Heart right ventricle (tissue), 16 donors: ENCODE measurements at places on chromosomes 7 and 10. TPM values are rescaled to one million over a fixed set of nuclear protein-coding genes. Genes with fewer than 3 reads are reported as not detected.
A peak's percentile ranks its signal among the peaks of the same experiment; 100 is the strongest.

Gene IDI2
- not detected for total RNA-seq

DNA sequence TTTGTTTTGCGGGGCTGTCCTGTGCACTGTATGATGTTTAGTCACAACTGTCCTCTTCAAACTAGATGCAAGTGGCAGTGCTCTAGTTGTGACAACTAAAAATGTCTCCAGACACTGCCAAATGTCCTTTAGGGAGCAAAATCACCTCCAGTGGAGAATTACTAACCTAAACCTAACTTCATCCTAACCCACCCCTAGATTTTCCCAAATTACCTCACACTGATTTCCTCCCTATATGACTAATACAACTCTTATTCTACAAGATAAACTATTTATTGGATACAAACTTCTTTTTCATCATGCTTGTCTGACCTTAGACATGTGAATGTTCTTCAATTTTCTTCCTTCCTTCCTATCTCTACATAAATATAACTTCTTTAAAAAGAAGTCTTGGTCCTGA lies 26.4 kb downstream of the PNPLA8 start:
- DNase-seq = no peak

GRCh38 chr10:130746311-130746710 lies 565.2 kb downstream of the TCERG1L start:
- DNase-seq = no peak

Gene NRP1
- total RNA-seq = 205 TPM

- no peak for DNase-seq
Observed at GRCh38 chr7:17120756-17121155, 177.7 kb upstream of the AHR start.

DNA sequence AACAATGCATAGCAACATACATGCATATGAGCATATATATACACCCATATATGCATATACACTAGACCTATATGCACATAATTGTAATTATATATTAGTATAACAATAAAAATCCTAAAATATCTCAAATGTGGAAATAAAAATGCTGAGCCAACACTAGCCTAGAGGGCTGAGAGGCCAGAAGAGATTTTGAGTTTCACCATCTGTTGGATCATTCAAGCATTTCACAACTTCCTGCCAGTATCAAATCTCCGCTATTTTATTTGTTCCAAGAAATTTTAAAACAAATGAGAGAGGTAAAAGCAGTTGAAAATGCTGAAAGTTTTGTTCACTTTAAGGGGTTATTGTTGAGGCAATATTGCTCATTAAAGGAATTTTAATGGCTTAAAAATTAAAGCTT lies 187.0 kb downstream of the PCDH15 start:
- no peak for DNase-seq

DNA sequence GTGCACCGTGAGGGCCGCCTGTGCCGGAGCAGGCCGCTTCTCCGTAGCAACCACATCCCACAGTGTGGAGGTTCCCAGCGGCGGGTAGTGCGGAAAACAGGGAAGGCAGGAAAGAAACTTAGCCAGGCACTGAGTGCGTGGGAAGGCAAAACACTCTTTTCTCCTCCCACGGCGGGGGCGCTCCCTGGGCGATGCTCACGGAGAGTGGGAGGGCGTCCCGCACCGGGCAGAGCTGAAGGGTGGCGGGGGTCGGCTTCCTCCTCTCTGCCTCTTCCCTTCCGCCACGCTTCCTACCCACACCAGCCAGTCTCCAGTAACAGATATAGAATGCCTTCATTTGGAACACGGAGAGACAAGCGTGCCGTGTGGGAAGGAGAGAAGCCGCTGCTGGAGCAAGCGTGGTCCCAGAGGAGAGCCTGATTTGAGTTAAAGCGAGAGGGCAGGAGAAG lies 252.5 kb downstream of the PAXIP1 start:
- no peak for DNase-seq

GRCh38 chr7:135620980-135621850 lies 41.1 kb upstream of the STMP1 start:
- DNase-seq = no peak

Gene COBL
- total RNA-seq = 91.4 TPM

Gene TMEM139
- 6.9 TPM for total RNA-seq

DNA sequence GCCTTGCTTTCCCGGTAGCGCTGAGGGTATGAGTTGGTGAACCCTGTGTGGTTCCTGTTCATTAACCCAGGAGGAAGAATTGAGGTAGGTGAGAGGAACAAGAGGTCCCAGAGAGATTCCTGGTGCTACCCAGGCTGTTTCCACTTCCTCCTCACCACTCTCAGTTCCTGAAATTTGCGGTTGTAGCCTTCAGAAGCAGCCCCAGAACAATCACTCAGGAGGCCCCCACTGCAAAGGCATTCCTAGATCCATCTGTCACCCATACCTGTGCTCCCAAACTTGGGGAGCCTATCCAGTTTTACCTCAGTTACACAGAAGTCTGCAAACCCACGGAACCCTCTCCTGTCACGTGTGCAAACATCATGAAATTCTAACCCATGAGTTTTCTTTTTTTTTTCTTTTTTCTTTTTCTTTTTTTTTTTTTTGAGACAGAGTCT lies 9.0 kb upstream of the PIP4K2A start:
- no peak for DNase-seq

- no peak for DNase-seq
Observed at GRCh38 chr7:99171731-99172130, 27.8 kb upstream of the SMURF1 start.

- DNase-seq = no peak
Observed at GRCh38 chr10:33196377-33196706, 138.1 kb downstream of the NRP1 start.

GRCh38 chr10:62054830-62055229 lies 153.3 kb downstream of the ARID5B start:
- DNase-seq = no peak

- no peak for DNase-seq
Observed at GRCh38 chr7:19957664-19958063, 184.2 kb upstream of the TMEM196 start.

DNA sequence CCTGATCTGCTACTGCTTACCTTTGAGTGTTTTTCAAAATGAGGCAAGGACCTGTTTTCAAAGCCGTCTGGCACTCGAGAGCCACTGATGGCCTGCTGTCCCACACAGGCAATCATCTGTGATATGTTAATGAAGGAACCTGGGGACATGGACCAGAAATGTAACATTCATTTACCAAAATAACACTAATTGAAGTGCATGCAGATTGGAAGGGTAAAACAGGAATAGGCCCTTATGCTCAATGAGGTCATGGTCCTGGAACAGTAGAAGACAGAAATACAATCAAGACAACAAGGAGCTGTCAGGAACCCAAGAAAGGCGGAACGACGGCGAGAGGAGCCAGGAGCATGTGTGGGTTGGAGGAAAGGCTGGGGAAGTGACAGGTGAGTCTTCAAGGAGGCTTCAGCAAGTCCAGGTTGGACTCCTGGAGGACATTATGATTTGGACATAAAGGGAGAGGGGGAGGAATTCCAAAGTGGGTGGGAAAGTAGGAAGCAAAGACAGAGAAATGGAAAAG lies 28.3 kb downstream of the POLR3A start:
- DNase-seq = no peak

- DNase-seq = no peak
Observed at GRCh38 chr7:67825356-67825755, 828.7 kb downstream of the TYW1 start.

Gene RTKN2
- 0.17 TPM for total RNA-seq

Gene DNAJB6
- total RNA-seq = 190 TPM

Gene C10orf67
- total RNA-seq = 0.27 TPM

GRCh38 chr10:73910764-73911552 lies at the start of gene PLAU:
TSS of gene PLAU (plus strand) at chr10:73911132. CDS start at chr10:73911556, 424 bp downstream.
- DNase-seq = peak; percentile 68

DNA sequence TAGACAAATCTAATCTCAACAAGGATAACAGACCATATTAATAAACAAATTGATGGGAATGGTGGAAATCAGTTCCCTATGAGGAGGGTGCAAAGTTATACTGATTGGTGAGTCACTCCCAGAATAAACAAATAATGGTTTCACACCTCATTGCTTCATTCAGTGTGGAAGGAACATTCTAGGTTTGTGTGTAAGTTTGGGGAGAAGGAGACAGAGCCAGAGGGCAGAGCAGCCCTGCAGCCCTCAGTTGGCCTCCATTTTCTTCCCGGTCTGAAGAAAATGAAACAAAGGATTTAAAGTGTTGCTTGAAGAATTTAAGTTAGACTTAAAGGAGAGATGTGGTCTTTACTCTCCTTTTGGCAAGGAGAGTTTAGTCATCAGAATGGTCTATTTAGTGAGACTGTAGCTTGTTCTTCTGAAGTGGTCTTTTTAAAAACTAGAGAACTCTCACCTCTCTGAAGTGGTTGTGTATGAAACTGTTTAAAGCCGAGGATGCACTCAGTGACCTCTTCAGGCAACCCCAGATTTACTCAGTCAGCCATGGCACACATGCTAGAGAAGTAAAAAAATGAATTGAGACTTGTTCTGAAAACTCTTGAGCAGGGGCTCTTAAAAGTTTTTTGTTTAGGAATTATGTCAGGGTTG lies 27.2 kb downstream of the IKZF1 start:
- DNase-seq = no peak

GRCh38 chr10:57338823-57339558 lies 928.7 kb downstream of the IPMK start:
- no peak for DNase-seq

DNA sequence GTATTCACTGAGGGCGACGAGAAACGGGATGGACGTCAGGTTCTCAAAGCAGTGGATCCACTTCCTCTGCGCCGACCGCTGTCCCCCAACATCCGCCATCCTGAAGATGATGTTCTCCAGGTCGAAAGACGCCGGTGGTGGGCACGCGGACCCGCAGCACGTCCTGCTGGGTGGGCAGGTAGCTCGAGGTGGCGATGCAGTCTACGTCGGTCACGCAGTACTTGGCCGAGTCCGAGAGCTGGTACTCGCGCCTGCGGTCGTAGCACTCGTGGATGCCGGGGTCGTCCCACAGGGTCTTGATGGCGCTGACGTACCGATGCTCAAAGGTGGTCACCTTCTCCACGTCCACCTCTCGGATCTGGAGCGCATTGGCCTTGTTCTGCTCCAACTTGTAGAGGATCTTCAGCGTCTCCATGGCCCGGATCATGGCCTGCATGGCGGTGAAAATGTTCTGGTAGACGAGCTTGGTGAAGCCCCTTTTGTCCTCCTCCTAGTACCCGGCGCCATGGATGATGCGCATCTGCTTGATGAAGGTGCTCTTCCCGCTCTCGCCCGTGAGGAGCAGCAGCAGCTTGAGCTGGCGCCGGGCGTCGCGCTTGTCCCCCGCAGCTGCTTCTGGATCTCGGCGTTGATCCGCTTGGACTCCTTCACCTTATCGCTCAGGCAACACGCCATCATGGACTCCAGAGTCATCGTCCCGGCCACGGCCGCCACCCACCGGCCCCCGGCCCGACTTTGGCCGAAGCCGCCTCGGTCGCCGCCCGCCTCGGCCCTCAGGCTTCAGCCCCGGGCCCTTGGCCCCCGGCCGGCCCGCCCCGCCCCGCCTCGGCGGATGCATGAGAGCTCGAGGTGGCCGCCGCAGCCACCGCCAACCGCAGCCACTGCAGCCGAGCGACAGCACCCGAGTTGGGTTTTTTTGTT lies 122.9 kb upstream of the KCTD7 start:
- DNase-seq = no peak

Gene CDH23
- total RNA-seq = 2.4 TPM

DNA sequence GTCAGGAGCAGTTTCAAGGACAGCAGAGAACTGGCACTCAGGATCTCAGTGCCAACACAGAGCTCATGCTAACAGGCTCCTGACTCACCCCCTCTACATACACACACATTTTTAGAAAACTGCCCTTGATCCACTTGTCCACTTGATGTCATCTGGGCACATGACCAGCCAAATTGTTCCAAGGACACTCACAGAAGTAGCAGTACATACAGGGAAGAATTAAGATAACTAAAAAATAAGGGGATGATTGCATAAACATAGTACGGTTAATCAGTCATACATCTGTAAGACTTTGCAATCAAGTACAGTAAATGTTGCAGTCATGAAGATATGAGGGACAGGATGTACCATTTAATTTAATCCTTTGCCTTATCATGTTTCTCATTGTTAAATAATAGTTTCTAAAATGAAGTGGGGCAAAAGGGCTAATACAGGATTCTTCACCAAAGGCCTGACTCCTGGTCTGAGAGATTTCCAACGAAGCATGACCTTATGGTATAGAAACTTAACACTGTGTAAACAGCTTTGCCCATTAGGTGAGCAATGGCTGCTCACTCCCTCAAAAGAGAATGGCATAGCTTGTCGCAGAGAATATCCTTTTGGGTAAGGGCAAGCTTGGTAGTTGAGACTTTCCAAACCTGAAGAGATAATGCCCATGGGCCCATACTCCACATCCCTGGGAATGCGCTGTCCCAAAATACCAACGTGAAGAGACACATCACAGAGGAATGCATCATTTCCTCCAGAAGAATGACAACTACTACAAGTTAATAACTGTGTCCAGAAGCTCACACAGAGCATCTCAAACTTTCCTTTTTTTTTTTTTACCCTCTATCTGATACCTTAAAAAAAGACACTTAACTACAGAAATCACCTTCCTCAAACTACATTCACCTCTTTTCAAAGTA lies 94.1 kb downstream of the ARMH3 start:
- no peak for DNase-seq

GRCh38 chr10:121765204-121765603 lies 162.6 kb downstream of the ATE1 start:
- DNase-seq = no peak

GRCh38 chr10:72318418-72319262 lies 36.1 kb downstream of the DNAJB12 start:
- DNase-seq = no peak

DNA sequence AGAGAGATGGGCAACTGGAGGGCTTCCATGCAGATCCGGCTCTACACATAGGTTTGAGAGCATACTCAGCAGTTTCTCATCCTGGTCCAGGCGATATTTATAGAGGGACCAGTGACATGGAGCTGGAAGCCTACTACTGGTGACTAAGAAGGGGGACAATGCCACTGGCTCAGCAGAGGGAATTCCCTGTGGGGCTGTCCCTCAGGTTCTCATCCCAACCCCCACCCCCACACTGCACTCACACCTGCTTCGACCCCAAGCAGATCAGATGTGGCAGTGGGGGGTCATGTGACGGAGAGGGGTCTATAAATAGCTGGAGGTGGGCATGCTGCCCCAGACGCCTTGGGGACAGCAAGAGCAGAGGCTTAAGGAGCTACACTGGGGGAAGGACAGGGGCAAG lies at the start of gene CLCN1:
TSS of gene CLCN1 (plus strand) at position 336 of the 400 bp plus-strand sequence. CDS start 102 bp downstream, outside the sequence.
- no peak for DNase-seq

GRCh38 chr10:97426776-97427570 lies 982 bp downstream of the PGAM1 start:
- no peak for DNase-seq

Gene SCIN
- total RNA-seq = 0.53 TPM
